ENCODE measurements at places on chromosomes 6 and 20.

DNA sequence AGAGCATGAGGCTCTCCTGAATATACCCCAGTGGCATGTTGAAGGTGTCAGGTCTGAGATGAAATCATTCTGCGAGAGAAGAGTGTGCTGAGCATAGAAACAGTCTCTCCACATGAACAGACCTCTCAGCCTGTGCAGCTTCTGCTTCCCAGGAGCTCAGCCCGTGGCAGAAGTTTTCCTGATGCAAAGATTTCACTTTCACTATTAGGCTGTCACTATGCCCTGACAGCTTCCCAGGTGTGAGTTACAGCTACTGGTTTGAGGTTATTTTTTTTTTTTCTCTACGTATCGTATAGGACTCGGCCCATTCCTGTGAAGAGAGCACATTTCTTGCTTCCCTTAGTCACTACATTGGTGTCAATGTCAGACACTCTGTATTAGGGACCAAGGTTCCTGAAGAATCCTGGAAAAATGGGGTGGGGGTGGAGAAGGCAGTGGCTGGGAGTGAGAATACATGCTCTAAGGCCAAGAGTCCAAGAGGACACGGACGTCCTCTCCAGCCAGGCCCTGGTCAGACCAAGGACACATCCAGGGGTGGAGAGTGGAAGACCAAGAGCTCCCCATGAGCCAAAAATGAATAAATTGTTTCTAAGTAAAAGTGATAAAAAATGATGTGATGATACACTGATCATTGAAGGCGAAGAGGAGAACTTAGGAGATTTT is 121.2 kb upstream of the AKAP12 start:
- no peak for DNase-seq

DNA sequence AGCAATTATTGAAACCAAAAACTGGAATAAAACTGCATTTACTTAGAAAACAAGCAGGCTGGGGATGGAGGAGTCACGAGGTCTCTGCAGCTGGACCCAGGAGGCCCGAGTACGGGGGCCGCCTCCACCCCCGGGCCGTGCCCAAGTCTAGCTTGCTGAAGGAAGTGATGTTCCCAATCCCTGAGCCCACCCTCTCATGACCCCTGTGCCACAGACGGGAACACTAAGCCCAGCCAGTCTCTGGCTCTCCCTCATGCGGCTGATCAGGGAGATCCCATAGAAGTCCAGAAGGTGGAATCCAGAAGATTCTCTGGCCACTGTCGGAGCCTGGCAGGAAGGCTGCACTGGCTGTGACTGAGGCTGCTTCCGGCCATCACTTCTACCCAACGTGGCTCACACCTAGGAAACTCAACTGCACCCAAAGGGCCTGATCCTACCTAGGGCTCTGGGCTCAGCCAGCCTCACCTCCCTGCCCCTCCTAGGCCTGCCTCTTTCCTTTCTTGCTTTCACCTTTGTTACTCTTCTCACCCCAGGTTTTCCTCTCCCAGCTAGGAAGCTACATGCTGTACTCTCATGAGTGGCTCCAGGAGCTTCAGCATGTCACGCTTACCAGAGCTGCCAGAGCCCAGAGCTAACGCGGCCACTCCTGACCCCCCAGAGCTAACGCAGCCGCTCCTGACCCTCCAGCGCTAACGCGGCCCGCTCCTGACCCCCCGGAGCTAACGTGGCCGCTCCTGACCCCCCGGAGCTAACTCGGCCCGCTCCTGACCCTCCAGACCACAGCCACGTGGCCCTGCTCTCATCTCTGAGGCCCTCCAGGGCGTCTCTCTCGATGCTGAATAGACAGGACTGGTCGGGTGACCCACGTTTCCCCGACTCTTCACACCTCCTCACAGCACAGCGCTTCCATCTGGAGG is 24.7 kb upstream of the HELZ2 start:
- DNase-seq = no peak

GRCh38 chr20:15406072-15406471 is 1068.7 kb upstream of the FLRT3 start:
- DNase-seq = no peak

GRCh38 chr6:134720353-134721059 is 229.4 kb downstream of the ALDH8A1 start:
- peak; percentile 96 for DNase-seq

DNA sequence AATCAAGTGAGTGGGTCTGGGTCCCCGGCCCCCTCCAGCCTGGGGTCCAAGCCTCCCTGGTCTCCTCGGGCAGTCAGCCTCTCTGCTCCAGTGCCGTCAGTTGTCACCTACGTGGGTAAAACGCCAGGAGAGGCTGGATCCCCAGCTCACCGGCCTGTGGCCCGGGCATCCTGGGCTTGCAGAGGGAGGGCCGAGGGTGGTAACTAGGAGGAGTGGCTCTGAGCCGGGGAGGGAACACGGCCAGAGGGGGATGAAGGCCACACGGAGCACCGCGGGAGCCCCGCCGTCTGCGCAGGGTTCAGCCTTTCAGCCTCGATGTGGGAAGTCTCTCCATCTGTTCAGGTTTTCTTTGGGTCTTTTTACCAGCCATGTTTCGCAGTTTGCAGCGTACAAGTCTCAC is 29.5 kb upstream of the BHLHE23 start:
- no peak for DNase-seq

DNA sequence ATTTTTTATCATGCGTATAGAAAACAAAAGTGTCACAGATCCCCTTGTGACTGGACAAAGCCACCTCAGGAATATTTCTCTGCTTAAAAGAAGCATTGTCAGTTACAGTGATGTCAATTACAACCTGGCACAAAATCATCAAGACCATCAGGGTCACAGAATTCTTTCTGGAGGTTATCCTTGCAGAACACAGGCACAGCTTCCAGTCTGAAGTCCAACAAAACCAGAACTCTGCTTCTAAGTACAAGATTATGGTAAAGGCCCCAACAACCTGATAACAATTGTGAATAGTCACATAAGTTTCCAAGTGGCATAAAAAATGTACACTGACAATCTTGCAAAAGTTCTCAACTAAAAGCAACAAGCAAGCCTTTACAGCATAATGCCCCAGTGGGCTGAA is 21.0 kb downstream of the PLAGL2 start:
- DNase-seq = no peak

- DNase-seq = no peak
Observed at GRCh38 chr20:20691477-20692235, 20.8 kb downstream of the RALGAPA2 start.

- no peak for DNase-seq
Observed at GRCh38 chr6:127383988-127384387, 40.6 kb upstream of the ECHDC1 start.

- no peak for DNase-seq
Observed at GRCh38 chr6:34795836-34796425, 4.0 kb downstream of the BLTP3A start.

DNA sequence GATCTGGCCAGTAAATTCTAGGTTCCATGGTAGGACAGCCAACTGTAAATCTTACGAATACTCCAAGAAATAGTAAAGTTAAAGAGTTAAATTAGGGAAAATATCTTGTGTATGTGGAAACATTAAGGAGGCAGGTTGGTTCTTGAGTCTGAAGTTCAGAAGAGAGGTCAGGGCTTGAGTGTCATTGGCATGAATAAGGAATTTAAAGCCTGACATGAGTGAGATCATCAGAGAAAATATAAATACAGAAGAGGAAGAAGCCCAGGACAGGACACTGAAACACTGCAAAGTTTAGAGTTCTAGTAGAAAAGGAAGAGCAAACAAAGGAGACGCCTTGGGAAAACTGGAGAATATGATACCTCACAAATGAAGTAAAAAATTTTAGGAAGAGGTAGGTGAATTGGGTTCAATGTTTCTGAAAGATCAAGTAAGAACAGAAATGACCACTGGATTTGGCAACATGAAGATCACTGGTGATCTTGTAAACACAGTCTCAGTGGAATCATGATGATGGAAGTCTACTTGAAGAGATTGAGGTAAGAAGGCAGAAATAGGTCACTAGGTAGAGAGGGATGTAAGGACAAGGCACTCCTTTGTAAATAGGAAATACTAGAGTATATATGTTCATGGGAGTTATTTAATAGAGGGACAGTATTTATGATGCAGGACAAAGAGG is 41.6 kb upstream of the SYNCRIP start:
- DNase-seq = no peak

- DNase-seq = no peak
Observed at GRCh38 chr6:111995404-111995803, 58.5 kb upstream of the CCN6 start.

All from SK-N-MC (cell line).